Ovary (tissue), 10 donors: ENCODE measurements at places on chromosomes 6 and 20. TPM values are rescaled to one million over a fixed set of nuclear protein-coding genes. Genes with fewer than 3 reads are reported as not detected.

SLC22A7 gene
- polyA plus RNA-seq: not detected

PKIB gene
- polyA plus RNA-seq: 0.99 TPM

ARMH2 gene
- polyA plus RNA-seq: not detected

AURKA gene
- 2.5 TPM for polyA plus RNA-seq

LAMA4 gene
- 32.3 TPM for polyA plus RNA-seq

SPATA25 gene
- not detected for polyA plus RNA-seq

TMEM151B gene
- not detected for polyA plus RNA-seq

HSPA12B gene
- 4.6 TPM for polyA plus RNA-seq

SYCP2 gene
- polyA plus RNA-seq: 1.2 TPM

ECT2L gene
- polyA plus RNA-seq: 0.05 TPM

SALL4 gene
- polyA plus RNA-seq: 0.03 TPM

- no peak for DNase-seq
Observed at GRCh38 chr6:170434821-170435155, 118.3 kb downstream of the PSMB1 start.

- peak; percentile 59 for DNase-seq
Observed at GRCh38 chr6:138109042-138109997, 2.1 kb upstream of the PERP start.

- DNase-seq: no peak
Observed at GRCh38 chr20:45427236-45428149, 11.6 kb downstream of the PIGT start.

- DNase-seq: no peak
Observed at GRCh38 chr6:163599136-163599535, 184.6 kb downstream of the QKI start.

GRCh38 chr20:20489054-20489453, 121.2 kb downstream of the INSM1 start:
- no peak for DNase-seq

DNA sequence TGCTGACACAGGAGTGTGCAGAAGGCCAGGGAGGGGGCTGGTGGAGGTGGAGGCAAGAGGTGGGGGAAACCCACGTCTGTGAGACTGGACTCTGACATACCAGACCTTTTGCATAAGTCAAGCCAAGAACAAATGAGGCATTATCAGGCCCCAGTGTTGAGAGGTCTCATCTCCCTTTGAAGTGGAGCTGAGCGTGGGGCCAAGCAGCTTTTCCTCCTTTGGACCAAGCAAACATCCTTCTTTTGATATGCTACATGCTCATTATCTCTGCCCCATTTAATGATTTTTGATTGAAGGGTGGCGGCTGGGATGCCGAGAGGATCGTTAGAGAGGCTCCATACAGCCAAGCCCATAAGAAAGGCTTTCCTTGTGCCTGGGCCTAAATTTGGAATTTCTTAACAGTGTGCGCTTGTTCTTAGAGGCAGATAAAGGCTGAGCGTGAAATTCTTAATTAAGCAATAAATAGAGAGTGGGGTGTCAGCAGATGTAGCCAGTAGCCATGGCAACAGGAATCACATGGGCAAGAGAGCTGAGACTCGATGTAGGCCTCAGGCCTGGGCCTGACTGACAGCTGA, 244.5 kb downstream of the PKHD1 start:
- DNase-seq: no peak

DNA sequence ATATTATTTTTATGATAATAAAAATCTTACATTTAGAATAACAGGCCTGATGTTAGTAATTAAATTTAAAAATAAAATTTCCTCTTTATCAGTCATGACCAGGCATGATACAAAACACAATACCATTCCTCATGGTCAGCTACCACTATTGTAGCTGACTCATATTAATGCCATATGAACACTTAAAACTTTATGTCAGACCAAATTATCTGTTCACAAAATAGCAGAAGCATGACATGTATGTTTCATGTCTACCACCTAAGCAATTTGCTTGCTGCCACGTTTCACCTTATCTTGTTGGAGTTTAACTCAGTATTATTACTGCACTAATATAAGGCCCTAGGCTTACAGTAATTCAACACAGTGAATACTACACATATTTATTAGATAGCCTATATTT, 65.7 kb downstream of the HTR1B start:
- DNase-seq: no peak

DNA sequence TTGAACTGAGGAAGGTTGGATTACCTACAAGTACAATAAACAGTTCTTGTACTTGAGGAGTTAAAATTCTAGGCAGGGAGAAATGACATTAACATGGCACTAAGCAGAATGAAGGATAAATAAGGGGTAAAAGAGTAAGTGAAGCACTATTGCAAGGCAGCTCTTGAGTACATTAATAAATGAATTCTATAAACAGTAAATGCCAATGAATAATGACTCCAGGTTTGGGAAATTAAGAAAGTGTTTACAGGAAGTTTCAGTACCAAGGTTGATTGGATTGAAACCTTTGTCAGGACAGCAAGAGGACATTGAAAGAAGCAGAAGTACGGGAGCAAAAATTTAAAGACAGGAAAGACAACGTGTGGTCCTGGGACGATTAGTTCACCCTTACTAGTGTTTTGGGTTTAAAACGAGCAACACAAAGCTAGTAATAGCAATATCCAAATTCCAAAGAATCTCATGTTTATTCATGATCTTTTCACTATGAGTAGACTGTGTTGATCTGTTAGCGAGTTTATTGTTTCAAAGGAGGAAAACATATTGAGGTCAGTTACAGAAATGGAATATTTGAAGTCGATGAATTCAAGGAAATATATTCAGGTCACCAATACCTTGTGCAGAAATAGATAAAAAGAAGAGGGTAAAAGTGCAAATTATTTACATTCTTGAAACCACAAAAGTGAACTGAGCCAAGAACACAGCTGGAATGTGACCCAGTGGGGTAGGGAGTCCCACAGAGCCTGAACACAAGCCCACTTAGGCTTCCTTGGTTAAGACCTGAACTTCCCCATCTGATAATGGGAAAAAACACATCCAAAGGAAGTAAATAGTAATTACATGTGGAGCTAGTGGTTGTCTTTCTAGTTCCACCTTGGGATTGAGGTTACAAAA, 80.8 kb downstream of the MKKS start:
- no peak for DNase-seq

DNA sequence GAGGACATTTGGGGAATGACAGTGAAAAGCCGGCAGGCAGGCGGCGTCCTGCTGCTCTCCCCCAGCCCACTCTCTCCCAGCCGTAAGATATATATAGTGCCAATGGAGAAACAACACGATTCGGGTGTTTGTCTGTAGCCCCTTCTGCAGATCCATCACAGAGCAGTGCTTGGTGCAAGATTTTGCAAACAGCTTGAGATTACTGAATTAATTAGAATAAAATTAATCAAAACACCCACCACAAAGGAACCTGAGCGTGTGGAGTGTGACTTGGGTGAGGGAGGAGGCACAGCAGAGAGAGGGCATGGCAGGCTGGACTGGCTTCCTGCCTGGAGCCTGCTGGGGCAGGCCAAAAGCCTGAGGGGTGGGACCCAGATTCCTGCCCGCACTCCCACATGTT, 28.8 kb upstream of the CCDC167 start:
- no peak for DNase-seq

- DNase-seq: no peak
Observed at GRCh38 chr6:157059781-157060180, 263.5 kb downstream of the TMEM242 start.

DNA sequence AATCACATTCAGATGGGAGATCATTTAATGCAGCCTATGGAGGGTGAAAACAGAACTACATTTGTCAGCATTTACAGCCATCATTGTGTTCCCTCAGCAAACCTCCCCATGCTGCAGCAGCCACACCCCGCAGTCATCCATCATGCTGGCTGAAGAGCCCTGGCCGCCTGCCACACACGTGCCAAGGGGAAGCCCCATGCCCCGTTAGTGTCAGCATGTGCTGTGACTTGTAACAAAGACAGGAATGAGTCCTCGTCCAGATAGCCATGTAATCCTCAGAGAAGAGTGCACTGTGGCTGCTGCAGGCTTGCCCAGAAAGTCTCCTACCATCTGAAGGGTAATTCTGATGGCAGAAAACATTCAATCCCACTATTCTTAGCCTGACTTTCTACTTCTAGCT, 1097.8 kb downstream of the KIF16B start:
- DNase-seq: no peak

- no peak for DNase-seq
Observed at GRCh38 chr20:40073535-40074111, 615.4 kb downstream of the MAFB start.

- DNase-seq: no peak
Observed at GRCh38 chr6:134474955-134475354, 157.0 kb upstream of the SGK1 start.

- no peak for DNase-seq
Observed at GRCh38 chr20:36672991-36673390, 27.0 kb upstream of the SLA2 start.

DNA sequence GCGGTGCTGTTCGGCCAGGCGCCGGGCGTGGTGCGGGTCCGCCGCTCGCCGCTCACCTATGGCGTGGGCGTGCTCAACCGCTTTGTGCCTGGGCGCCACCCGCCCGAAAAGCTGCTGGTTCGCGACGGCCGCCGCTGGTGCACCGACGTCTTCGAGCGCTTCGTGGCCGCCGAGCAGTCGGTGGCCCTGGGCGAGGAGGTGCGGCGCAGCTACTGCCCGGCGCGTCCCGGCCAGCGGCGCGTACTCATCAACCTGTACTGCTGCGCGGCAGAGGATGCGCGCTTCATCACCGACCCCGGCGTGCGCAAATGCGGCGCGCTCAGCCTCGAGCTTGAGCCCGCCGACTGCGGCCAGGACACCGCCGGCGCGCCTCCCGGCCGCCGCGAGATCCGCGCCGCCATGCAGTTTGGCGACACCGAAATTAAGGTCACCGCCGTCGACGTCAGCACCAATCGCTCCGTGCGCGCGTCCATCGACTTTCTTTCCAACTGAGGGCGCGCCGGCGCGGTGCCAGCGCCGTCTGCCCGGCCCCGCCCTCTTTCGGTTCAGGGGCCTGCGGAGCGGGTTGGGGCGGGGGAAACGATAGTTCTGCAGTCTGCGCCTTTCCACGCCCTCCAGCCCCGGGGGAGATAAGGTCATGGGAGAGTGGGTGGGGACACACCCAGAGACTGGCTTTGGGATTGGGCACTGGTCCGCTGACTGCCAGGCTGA, 15.7 kb downstream of the ADISSP start:
- no peak for DNase-seq

- no peak for DNase-seq
Observed at GRCh38 chr20:44406572-44407137, 51.2 kb downstream of the HNF4A start.

GRCh38 chr6:166864333-166864732, 92.0 kb downstream of the RNASET2 start:
- no peak for DNase-seq

GRCh38 chr6:42427871-42428270, 23.9 kb downstream of the TRERF1 start:
- no peak for DNase-seq

DNA sequence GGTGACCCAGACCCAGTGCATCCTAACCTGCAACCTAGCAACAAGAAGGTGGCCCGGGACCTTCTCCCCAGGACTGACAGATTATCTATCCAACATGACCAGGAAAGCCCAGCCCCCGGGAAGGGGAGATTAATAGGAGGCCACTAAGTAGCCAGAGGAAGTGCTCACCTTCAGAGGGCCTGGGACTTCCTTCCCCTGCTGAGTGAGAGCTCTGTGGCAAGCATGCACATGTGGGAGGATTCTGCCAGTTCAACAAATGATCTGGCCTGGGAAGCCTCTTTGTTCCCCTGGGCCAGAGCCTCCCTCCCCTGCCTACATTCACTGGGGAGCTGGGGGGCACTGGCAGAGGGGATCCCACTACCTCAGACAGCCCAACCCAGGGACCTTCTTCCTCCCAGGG, 39.6 kb downstream of the SHLD1 start:
- DNase-seq: no peak

GRCh38 chr6:134721060-134721405, 228.9 kb downstream of the ALDH8A1 start:
- DNase-seq: no peak
